ENCODE measurements at places on chromosomes 2 and 18.
A peak's percentile ranks its signal among the peaks of the same experiment; 100 is the strongest.

DNA sequence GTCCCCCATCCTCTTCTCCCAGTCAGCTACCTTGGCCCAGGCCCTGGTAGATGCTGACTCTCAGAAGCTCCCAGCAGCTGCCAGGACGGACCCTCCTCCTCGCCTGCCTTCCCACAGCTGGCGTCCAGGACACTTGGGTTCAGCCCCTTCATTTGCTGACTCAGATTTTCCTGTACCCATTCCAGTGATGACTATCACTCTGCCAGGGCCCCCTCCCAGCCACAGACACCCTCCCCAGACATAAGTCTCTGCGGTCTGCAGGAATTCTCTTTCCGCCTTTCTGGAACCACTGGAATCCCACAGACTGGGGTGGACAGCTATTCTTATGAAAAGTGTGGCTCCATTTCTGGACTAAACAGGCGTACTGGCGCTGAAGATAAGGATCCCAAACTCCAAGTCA is 260.3 kb upstream of the EPAS1 start:
- DNase-seq, result no peak

DNA sequence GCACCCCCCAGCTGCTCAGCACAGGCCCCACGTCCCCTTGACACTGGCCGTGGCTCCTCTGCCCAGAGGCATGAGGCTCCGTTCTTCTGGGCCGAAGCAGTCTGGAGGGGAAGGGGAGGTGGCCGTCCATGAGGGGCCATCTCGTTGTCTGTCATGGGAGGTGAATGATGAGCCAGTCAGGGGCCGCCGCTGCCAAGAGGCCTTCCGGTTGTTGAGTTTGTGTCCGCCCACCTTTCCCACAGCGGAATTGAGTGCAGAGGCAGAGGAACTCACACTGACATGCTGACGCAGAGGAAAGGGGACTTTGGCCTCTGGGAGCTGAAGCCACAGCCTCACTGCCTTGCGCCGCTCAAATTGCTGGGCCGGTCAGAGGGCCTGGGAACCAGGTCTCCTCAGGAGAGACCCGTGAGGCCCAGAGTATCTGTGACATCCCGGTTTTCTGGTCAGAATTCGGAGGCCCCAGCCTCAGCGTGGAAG is 268.4 kb downstream of the ATAD2B start:
- DNase-seq, result peak; percentile 86

DNA sequence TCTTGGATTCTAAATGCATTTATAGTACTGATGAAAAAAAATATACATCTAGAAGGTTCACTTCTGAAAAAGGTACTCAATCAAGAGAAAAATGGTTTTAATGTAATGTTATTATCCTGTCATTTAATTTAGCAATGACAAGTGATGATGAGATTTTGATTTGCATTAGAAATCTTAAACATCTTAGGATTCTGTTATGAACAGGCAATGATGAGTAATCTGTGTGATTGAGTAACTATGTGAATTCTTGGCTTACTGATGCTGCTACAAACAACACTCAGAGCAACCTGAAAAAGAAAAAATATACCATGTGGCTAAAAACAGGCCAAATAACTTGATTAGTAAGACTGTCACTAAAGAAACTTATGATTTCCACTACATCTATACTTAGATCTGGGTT is 30.1 kb downstream of the RBKS start:
- no peak for DNase-seq

GRCh38 chr2:146265656-146266055 is 1579.2 kb upstream of the ACVR2A start:
- DNase-seq, result no peak

- DNase-seq, result no peak
These were observed 19.7 kb upstream of the ARHGAP25 start for GRCh38 chr2:68714866-68715265.

- no peak for DNase-seq
These were observed 112.8 kb downstream of the UPP2 start for GRCh38 chr2:158214431-158214830.

- peak; percentile 77 for DNase-seq
These were observed 82.1 kb downstream of the BIN1 start for GRCh38 chr2:127024769-127025358.

- DNase-seq, result peak; percentile 76
These were observed at the start of gene NPAS2 for GRCh38 chr2:100819370-100820272. TSS of gene NPAS2 (plus strand) at chr2:100820139. CDS start at chr2:100904755, 84,616 bp downstream.

GRCh38 chr2:96949701-96950350 is 36.6 kb downstream of the FAM178B start:
- no peak for DNase-seq

DNA sequence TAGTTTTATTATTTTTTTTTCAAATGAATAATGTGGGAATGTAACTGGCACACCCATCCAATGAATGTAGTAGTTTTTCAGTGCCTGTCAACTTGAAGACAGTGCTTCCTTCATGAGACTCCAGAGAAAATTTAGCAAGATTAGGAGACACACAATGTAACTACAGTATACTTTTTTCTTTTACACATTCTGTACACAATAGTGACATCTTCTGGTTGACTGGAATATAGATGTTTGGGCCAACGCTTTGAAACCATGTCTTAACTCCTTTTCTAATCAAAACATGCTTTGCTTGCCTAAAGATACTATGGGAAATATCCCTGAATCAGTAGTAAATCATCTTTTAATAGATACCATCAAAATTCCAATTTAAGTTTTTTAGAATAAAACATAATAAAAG is 229.5 kb upstream of the ZC3H15 start:
- no peak for DNase-seq

GRCh38 chr2:19810637-19811036 is 91.1 kb downstream of the TTC32 start:
- DNase-seq, result no peak

GRCh38 chr2:6879011-6879410 is 1.4 kb downstream of the RSAD2 start:
- DNase-seq, result no peak

- no peak for DNase-seq
These were observed 4.5 kb downstream of the SCYGR3 start for GRCh38 chr2:227610123-227610522.

DNA sequence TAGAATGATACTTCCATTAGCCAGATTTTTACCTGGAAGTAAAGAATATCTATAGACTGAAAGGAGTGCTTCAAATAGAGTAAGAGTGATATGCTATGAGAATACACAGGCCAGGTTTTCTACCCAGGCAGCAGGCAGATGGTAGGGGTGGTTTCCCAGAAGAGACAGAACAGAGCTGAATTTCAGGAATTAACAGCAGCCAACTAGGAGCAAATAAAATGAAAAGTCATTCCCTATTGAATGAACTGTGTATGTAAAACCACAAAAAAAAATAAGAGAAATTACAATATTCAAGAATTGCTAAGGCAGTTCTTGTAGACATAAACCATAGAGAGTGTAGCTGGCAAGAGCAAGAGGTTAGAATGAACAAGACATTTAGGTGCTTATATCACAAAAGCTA is 336.8 kb downstream of the KCNJ3 start:
- DNase-seq, result no peak

GRCh38 chr2:31483246-31483645 is 68.7 kb upstream of the XDH start:
- no peak for DNase-seq

DNA sequence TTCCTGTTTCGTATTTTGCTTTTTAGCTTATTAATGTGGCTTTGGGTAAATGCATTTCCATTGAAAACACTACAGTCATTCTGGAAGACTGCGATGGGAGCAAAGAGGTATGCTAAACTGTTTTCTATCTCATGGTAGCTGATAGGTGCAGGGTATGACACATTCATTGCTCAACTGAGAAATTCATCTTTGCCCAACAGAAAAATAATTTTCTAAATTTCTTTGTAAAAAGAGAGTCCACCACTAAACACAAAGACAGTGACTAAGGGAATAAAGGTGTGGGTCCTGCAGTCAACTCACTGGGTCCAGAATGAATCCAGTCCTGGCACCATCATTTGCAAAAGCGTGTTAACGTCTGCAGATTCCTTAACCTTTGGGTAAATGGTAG is 19.9 kb downstream of the ERMN start:
- no peak for DNase-seq

GRCh38 chr18:54780285-54780861 is 47.9 kb upstream of the RAB27B start:
- DNase-seq, result no peak

- DNase-seq, result no peak
These were observed 900 bp downstream of the C18orf32 start for GRCh38 chr18:49486134-49486533.

DNA sequence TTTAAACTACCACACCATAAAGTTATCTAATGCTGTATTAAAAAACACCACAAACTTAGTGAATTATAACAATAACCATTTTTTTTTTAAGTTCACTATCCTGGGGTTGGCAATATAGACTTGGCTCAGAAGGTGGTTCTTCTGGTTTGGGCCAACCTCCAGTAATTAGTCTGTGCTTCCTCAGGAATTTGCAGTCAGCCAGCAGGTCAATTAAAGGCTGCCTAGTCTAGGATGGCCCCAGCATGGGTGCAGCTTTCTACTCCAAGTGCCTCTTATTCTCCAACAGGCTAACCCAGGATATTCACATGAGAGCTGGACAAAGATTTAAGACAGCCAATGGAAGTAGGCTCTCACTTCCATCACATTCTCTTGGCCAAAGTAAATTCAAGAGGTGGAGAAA is 379.1 kb upstream of the FIGN start:
- no peak for DNase-seq

GRCh38 chr2:234961784-234962183 is 10.0 kb downstream of the SH3BP4 start:
- DNase-seq, result no peak

GRCh38 chr2:199798831-199799580 is 52.0 kb downstream of the FTCDNL1 start:
- DNase-seq, result no peak

DNA sequence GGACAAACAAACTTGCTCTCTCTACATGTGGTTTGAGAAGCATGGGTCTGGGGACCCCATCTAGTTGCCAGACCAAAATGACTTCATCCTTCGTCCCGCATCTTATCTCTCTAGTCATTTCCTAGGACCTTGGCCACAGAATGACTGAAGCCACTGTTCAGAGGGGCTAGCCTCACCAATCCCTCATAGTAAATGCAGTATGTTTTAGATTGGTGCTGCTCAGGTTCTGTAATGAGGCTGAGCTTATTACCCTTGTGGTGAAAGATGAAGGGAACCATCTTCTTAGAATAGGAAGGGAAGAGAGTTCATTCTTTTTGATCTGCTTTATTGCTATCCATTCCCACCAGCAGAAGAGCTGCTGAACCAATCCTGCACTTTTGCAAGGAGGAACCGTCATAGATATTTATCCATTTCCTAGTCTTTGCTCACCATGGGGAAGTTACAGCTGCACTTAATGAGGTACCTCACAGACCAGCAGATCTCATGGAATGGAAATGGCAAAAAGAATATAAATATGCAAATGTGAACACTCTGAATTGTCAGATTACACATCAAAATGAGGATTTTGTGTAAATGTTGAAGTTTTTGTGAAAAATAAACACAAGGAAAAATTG is 436.7 kb downstream of the LPIN1 start:
- no peak for DNase-seq

- DNase-seq, result no peak
These were observed 93.3 kb upstream of the MBOAT2 start for GRCh38 chr2:9096761-9097160.

DNA sequence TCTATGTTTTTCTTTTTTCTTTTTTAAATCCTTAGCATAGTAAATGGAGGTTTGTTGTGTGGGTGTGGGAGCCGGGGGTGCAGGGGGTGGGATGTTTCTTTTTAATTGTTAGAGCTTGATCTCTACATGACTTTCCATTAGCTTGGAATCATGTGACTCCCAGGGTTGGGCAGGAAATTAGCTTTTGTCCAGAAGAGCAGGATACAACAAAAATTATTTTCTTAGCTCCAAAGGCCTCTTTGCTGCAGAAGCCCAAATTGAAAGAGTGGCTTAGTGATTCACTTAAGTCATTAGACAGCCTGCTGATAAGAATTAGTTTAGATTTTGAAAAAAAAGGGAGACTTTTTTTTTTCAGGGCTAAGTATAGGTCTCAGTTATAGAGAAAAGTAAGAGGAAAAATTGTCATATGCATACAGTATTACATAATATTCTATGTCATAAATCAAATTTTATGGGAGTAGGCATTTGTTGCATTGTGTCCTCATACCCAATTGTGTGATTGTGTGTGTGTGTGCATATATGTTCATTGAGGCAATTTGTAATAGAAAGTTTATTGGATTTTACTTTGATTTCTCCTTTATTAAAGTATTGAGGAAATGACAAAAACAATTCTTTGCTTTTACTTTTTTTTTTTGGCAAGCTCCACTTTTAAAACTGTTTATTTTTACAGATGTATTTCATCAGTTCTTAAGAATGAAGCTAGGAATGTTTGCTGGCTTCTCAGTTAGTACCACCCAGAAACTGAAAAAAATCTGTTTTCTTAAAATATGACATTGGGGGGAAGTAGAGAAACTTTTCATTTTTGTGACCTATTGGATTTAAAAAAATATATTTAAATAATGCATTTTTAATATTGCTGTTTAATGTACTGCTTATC is 47.4 kb downstream of the TSPYL6 start:
- no peak for DNase-seq

- DNase-seq, result peak; percentile 63
These were observed 1.1 kb downstream of the BIN1 start for GRCh38 chr2:127105656-127106456.

DNA sequence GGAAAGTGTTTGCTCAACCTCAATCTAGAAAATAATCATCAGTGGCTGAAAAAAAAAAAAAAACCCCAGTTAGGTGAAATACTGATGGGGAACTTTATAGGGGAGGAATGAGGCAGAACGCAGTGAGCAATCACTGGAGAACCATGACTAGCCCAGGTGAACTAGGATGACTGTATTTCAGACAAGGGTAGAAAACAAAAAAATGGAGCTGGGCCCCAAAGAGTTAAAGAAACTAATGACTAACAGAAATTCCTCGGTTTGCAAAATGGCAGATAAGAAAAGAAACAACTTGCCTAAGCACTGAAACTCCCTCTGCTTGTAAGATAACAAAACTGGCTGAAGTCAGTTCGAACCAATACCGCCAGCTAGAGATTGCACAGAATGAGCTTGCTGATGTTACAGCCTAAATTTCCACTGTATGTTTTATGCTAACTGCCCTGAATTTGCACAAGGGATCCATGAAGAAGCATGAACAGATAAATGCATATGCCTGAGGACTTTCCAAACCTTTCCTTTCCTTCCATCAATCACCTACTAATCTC is 245.9 kb downstream of the METTL4 start:
- no peak for DNase-seq

GRCh38 chr18:46046126-46046525 is 25.9 kb downstream of the PSTPIP2 start:
- no peak for DNase-seq

DNA sequence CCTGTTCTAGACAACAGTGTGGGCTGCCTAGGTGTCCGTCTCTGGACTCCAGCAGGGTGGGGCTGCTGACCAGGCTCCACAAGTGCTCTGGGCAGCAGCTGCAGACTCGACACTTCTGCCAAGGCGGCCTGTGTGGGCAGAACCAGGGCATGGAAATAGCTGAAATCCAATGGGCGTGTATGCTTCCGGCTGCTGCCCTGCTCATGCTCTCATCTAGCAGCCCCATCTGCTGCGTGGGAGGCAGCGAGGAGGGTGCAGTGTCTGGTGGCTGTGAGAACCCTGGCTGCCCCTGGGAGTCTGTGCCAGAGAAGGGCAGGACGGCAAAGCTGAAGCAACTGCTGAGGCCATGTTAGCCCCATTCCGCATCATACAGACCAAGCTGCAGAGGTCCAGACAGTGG is 174.9 kb downstream of the SOX11 start:
- no peak for DNase-seq
